ENCODE measurements at places on chromosomes 11 and 22.

- DNase-seq: no peak
Measured at GRCh38 chr22:46957521-46957920, 195.1 kb downstream of the TBC1D22A start.

- no peak for DNase-seq
Measured at GRCh38 chr11:4063348-4063747, 31.3 kb upstream of the RRM1 start.

GRCh38 chr11:114909866-114910265, 231.5 kb downstream of the NXPE2 start:
- no peak for DNase-seq

GRCh38 chr11:11261629-11262028, 91.4 kb downstream of the CSNK2A3 start:
- DNase-seq: no peak

DNA sequence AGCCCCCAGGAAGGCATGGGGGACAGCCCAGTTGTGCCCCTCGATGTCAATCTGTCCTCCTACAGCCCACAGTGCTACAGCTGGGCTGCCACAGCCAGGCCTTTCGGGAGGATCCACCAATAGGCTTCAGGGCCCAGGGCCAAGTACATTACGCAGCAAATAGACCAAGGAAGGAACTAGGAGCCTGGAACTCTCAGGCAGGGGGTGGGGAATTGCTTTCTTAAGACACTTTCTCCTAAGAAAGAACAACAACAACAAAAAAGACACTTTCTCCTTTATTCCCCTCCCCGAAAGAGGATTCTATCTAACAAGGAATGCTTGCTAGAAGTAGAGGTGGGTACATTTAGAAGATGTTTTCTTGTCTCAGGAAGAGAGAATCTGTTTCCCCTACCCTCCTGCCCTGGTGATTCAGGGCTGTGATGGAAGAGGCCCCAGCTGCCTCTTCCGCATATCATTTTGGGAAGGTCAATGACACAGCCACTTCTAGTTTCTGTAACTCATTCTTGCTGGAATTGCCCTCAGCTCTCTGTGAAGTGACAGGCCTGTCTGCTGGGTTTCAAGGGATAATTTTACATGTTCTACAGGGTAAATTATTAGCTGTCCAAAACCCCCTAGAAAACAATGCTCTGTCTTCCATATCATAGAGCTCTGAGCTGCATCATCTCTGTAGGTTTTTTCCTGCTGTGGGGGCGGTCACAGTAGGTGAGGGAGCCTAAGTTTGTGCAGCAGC, 6.0 kb upstream of the MALAT1 start:
- DNase-seq: no peak

- peak; percentile 100 for DNase-seq
Measured at GRCh38 chr11:64372802-64373597, 14.0 kb downstream of the RPS6KA4 start.

DNA sequence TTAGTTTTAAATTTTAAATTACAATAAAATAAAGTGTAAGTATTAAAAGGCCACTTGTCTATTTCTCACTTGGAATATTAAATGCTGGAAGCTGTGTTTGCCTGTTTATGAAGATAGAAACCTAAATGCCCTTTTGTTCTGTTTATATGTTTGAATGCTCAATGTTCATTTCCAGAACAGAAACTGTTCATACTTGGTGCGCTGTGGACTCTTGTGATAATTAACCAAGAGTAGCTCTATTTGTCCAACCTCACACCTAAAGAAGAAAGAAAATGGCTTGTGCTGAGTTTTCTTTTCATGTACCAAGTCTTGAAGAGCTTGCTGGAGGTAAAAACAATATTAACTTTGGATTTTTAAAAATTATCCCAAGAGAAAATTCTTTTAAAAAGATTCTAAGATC, 5.7 kb downstream of the C11orf54 start:
- DNase-seq: no peak

DNA sequence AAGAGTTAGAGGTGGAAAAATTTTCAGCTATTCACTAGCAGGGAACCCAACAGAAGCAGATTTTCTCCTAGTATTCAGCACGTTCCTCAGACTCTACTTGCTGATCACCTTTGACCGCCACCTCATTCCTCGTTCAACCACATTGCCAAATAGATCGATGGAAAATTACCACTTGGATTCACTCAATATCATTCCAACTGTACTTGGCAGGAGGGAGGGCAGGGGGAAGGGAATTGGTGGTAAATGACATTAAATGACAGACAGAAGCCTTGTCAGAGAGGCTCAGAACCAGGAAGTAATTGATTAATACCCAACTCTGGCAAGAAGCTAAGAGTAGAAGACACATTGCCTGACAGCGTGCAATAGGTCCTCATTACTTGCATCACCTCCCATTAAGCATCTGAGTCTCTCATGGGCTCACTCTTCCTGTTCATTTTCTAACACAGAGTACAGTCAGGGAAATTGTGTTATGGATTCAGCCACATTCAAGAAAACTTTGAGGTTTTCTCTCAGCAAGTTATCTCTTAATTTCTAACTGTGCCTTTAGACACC, 240.5 kb upstream of the FAT3 start:
- no peak for DNase-seq

GRCh38 chr22:28779833-28780232, 7.3 kb downstream of the CCDC117 start:
- DNase-seq: no peak

Data from NCI-H1092 (cell line).